ENCODE measurements at places on chromosomes 7 and 10.

GRCh38 chr10:28849821-28850220 lies 172.5 kb downstream of the BAMBI start:
- DNase-seq = no peak

DNA sequence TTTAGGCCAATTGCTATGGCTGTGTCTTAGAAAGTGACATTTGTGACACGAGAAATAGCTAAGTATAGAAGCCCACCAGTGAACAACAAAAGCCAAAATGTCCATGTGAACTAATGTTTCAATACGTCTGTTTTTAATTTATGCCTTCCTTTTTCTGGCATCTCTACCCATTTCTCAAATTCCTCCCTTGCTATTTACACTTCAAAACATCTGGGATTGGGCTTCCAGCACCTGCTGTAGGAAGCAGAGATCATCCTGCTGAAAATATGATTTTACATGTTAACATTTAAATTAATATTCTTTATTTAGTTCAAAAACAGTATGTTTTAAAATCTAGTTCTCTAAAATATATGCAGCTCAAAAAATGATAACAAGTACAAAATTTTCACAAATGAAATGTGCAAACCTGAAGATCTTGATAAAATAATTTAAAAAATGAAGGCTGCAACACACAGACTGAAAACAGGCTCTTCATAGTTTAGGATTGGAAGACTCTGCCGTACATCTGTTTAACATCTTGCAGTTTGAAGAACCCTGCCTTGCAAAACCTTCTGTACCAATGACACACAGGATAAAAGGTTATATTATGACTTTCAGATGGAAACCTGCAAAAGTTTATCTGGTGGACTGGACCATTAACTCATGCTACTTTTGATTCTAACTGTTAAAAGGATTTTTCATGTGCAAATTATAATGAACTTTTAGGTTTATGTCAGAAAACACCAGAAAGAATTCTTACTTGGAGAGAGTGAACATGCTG lies 408.4 kb downstream of the SUGCT start:
- DNase-seq = no peak

DNA sequence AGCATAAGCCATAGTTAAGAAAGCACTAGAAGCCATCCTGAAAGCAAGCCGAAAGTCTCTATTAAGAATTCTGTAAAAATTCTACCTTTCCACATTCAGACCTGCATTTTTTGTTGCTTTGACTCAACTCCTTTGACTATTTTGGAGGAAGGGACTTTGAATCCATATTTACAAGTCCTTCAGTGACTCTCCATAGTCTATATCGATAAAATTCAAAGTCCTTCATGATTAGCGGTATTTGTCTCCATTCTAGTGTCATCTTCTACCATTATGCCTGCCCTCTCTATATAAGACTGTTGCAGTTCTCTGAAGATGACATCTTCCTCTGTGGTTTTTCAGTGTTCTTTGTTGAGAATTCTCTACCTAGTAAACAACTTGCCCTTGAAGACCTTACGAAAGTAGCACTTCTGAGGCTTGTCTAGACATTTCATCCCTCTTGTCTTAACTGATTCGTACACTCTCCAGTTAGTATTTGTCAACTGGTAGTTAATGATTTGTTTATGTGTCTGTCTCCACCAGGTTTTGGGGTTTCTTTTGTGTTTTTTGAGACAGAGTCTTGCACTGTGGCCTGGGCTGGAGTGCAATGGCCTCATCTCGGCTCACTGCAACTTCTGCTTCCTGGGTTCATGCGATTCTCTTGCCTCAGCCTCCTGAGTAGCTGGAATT lies 1.7 kb downstream of the CCSER2 start:
- peak; percentile 16 for DNase-seq

DNA sequence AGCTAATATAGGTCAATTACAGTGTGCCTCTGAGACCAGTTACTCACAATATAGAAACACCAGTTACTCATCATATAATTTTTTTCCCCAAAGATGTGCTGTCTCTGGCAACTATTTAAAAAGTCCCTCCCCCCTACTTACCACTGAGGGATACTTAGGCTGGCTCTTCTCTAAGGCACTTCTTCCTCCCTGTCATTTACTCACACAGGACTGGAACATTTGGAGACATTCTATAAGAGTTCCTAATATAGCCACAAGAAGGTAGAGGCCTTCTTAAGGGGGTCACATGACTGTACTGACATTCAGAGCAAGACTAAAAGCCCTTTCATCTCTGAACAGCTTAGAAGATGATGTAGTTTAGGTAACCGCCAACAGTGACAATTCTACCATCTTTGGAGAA lies 44.4 kb upstream of the SLIT1 start:
- no peak for DNase-seq

- no peak for DNase-seq
These were observed 564.6 kb downstream of the KCNMA1 start for GRCh38 chr10:77072836-77073662.

- no peak for DNase-seq
These were observed 81.9 kb downstream of the RBM20 start for GRCh38 chr10:110725801-110726630.

- no peak for DNase-seq
These were observed 19.9 kb upstream of the GPR141 start for GRCh38 chr7:37663693-37664092.

- no peak for DNase-seq
These were observed 932 bp downstream of the ANKRD22 start for GRCh38 chr10:88850712-88851111.

- DNase-seq = no peak
These were observed 675.0 kb upstream of the ANKRD30A start for GRCh38 chr10:36450380-36450779.

DNA sequence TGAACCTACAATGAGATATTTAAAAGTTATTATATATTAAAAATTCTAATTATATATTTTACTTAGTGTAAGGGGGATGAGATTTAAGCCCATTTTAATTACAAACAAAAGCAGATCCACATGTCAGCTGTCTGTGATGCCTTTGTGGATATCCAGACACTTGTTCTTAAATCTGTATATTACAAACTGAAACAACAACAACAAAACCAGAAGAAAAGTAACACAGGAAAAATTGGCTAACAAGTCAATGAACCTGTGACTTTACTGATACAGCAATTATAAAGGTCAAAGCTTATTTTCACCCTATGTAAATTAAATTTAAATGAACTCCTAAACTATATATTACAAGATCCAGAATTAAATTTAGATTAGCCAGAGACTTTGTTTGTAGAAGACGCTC lies 222.7 kb downstream of the CHCHD3 start:
- DNase-seq = no peak

DNA sequence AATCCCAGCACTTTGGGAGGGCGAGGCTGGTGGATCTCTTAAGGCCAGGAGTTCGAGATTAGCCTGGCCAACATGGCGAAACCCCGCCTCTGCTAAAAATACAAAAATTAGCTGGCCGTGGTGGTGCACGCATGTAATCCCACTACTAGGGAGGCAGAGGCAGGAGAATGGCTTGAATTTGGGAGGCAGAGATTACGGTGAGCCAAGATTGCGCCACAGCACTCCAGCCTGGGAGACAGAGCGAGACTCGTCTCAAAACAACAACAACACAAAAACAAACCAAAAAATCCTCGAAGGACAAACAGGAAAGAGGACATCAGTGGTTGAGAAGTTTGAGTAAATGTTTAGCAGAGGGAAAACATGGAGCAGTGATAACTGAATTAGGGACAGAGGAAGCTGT lies 52.3 kb upstream of the FAM3C start:
- DNase-seq = no peak

DNA sequence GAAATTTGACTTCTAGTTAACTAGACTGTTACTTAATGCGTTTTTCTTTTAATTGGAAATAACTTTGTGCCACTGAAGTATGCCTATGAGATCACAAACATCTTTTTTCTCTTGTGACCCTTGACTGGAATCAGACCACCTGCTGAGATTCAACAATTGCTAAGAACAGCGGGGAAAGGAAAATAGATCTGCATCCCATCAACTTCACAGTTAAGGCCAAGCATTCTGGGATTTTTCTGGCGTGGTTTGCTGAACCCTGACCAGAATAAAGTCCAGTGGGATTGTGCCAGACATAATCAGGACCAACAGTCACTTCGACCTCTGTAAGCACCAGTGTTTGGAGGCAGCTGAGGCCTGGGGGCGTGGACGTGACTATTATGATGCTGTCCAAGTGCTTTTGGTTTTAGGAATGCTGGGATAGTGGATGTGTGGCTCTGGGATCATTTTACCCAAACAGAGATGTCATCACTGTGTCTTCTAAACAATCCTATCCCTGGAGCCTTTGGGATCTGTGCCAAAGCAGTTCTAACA lies 373.3 kb upstream of the PRKCQ start:
- DNase-seq = no peak

DNA sequence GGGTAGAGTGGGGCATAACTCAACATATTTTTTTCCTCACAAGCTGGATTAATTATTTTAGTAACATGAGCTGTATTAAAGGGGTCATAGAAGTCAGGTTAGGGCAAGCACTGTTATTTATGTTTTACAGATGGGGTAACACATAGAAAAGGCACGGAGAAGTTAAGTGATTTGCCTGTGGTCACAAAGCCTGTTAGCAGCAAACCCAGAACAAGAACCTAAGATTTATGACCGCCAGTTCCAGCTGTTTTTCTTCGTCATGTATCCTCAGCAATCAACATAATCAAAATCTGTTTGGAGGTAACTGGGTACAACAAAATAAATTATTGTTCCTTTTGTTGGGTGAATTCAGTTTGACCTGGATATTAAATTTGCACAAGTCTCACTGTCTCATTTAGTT lies 57.2 kb upstream of the BET1 start:
- no peak for DNase-seq

GRCh38 chr7:2313450-2314208 lies 612 bp downstream of the SNX8 start:
- no peak for DNase-seq

DNA sequence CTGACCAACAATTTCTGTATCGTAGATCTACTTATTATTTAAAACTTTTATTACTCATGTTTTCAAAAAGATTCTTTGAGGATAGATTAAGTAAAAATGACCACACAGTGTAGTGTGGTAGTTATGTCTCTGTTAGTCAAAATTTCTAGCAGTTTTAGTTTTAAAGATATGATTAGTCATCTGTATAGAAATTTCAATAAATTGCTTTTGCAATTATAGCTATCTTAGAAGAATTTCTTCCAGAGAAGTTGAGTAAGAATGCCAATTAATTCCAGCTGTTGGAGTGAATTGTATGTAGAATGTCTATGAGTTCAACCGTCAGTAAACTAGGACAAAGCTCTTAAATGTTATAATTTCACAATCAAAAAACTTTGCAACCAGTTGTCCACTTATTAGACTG lies 229.7 kb downstream of the CDK14 start:
- DNase-seq = no peak

- DNase-seq = no peak
These were observed 204.7 kb downstream of the DGKI start for GRCh38 chr7:137642031-137642430.

GRCh38 chr7:148927123-148928045 lies 43.3 kb upstream of the EZH2 start:
- no peak for DNase-seq

- no peak for DNase-seq
These were observed 40.5 kb upstream of the RABGEF1 start for GRCh38 chr7:66699998-66700397.

DNA sequence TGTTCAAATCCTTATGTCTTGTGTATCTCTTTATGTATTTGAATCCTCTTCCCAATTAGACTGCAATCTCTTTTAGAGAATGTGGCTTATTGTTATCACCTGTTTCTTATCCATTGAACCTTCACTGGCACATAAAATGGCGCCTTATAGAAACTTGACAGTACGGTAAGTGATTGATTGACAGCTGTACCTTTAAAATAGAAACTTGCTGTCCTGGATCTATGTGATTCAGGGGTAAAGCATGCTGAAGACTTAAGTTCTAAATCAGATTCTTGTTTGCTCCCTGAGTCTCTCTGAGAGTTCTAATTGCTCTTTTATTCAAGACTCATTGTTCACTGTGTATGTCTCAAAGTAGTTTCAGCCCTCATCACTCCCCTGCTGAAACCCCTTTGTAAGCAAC lies 91.3 kb downstream of the CACNB2 start:
- DNase-seq = no peak

- DNase-seq = no peak
These were observed 17.9 kb upstream of the SEC61A2 start for GRCh38 chr10:12111528-12111927.

- DNase-seq = no peak
These were observed 3.3 kb upstream of the NODAL start for GRCh38 chr10:70444744-70445143.

DNA sequence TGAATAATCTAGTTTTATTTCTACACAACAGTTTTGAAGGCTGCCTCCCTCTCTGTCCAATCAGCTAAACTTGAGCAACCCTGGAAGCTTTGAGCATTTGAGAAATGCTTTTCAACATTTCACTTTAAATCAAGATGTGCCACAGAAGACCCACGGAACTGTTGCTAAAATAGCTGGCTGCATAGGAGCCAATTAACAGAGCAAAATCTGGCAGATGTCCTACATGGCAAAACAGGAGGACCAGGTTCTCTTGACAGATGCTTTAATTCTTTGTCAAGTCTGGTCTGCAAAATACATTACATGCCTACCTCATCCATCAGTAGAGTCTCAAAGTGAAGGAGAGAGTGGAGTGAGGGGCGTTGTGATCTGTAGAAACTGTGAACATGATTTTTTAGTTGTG lies 185.9 kb downstream of the DPY19L1 start:
- no peak for DNase-seq

- no peak for DNase-seq
These were observed 44.0 kb upstream of the ANK3 start for GRCh38 chr10:60433684-60434083.

GRCh38 chr10:86974484-86974883 lies 6.2 kb downstream of the ADIRF start:
- no peak for DNase-seq

DNA sequence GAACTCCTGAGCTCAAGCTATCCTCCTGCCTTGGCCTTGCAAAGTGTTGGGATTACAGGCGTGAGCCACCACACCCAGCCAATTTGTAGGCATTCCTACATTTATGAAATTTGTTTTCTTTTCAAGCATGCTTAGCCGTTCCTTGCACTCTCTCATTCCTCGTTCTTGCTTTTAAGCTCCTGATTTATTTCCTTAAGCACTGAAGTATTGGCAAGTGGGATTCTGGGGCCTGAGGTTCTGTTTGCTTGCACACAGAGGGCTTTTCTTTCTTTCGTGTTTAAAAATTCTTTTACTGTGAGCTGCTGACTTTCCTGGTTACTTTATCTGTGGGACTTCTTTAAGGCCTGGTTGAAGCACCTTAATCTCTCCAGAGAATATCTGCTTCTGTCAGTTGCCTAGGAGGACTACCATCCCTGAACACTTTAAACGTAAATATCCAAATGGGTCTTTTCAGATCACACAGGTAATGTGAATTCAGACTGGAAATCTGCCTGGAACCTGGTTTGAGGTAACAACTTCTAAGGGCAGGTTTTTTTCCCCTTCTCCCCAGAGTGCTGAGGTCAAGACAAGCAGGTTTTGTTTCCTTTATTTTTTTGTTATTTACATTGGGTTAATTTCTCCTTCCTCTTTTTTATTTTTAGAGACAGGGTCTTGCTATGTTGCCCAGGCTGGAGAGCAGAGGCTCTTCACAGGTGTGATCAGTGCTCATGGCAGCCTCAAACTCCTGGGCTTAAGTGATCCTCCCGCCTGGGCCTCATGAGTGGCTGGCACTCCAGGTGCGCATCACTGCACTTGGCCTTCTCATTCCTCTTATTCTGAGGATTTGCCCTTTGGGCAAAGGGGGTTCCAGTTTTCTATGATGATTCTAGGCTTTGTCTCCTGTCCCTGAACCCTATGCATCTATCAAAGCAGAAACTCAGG lies 102.9 kb downstream of the PFKFB3 start:
- no peak for DNase-seq

GRCh38 chr10:13347043-13347499 lies 1.0 kb downstream of the SEPHS1 start:
- DNase-seq = peak; percentile 14

- no peak for DNase-seq
These were observed 608.9 kb downstream of the PTPRN2 start for GRCh38 chr7:157978766-157979165.
